Kidney (tissue), 22 donors: ENCODE measurements at places on chromosomes 13 and 19. TPM values are rescaled to one million over a fixed set of nuclear protein-coding genes. Genes with fewer than 3 reads are reported as not detected.

Gene FAM124A
- polyA plus RNA-seq = 7.7 TPM

Gene SULT2A1
- not detected for polyA plus RNA-seq

DNA sequence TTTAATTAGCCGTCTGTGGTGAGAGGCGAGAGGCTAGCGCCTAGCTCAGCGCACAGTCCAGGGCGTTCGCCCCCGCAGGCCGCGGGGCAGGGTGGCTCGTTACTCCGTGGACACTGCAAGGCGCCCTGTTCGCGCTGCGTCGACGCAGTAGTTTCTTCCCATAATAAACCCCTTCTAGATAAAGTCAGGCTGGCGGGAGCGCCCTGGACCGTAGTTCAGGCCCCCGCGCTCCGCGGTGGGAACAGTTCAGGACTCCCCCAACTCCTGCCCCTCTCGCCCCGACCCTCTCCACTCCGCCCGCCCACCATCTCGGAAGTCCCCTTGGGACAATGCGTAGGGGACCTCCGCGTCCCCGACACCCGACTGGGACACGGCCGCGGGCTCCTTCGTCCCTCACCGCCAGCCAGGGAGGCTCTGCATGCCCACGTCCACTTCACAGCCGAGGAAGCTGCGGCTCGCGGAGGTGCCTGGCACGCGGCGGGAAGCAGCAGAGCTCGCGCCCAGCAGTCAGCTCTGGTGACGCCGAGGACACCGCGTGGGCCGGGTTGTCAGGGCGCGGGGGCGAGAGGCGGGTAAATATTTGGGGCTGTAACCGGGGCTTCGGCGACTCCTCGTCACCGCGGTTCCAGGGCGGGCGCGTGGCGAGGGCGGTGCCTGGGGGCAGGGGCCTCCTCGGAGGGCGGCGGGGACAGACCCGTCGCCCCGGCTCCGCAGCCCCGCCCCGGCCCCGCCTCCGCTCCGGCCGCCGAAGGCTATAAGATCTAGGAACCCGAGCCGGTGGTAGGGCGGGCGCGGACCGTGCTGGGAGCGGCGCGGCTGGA is at the start of gene RGCC:
Gene RGCC, plus strand, starts transcription at position 783 of the 821 bp plus-strand sequence. CDS start 158 bp downstream, outside the sequence.
- peak; percentile 88 for DNase-seq

GRCh38 chr13:37752146-37752545 is 117.4 kb downstream of the TRPC4 start:
- DNase-seq = no peak

- DNase-seq = no peak
Observed at GRCh38 chr13:70310396-70311119, 202.3 kb upstream of the KLHL1 start.

DNA sequence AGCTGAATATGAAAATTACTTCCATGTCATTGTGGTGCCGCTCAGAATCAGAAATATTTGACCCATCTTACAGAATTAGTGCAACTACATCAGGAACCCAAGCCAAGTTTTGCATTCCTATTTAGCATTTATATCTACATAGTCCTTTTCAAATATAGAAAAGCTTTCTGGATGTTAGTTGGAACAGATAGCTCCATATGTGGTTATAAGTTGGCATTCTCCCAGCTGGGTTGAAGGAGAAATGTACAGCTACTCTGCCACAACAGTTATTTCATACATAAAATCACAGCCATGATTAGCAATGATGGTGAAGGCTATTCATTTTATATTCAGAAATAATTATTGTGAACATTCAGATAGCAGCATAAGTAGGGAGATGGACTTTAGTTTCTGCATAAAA is 28.2 kb downstream of the HPN start:
- DNase-seq = no peak

GRCh38 chr13:80338781-80339562 is 2.0 kb downstream of the SPRY2 start:
- DNase-seq = peak; percentile 95

GRCh38 chr13:99867535-99868257 is 103.9 kb downstream of the ZIC5 start:
- no peak for DNase-seq
